KBM-7 (cell line): ENCODE measurements at places on chromosomes 1 and 21.

DNA sequence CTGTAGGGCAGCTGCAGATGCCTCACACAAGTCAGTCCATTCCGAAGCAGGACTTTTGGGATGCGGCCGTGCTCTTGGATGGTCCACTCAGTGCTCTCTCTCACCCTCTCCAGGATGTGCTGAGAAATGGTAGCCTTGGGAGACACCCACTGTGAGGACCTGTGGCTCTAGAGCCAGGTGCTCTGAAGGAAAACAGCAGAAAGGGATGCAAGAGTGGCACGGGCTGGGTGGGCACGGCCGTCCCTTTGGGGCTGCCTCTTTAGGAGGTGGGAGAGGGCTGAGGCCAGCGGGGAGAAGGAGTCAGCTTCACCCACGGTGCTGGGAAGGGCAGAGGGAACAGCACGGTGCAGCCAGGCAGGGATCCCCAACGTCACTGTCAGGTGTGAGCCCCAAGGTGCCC lies 106.1 kb downstream of the RIPK4 start:
- no peak for DNase-seq

GRCh38 chr1:76298399-76298798 lies 223.9 kb downstream of the ST6GALNAC3 start:
- no peak for DNase-seq

DNA sequence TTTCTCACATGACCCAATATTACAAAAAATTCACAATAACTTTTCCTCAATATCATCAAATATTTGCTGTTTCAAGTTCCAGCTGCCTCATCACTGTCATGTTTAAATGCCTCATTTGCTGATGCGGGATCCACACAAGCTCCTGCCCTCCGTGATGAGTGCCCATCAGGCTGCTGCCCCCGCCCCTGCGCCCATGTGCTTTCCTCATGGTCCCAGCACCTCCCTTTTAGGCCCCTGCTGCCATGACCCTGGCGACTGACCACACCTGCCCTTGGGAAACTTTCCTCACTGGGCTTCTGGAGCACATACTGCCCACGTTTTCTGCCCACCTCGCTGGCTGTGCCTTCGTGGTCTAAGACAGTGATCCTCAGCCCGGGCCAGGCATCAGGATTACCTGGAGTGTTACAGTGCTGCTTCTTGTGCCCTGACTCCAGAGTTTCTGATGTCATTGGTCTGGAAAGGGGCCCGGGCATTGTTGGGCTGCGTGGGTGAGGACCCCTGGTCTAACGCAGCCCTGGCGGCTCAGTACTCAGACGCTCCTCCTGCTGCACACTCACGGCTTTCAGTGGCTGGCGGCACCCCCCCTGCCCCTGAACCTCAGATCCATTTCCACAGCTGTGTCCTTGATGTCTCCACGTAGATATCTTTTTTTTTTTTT lies 20.5 kb downstream of the PLEKHM2 start:
- no peak for DNase-seq

DNA sequence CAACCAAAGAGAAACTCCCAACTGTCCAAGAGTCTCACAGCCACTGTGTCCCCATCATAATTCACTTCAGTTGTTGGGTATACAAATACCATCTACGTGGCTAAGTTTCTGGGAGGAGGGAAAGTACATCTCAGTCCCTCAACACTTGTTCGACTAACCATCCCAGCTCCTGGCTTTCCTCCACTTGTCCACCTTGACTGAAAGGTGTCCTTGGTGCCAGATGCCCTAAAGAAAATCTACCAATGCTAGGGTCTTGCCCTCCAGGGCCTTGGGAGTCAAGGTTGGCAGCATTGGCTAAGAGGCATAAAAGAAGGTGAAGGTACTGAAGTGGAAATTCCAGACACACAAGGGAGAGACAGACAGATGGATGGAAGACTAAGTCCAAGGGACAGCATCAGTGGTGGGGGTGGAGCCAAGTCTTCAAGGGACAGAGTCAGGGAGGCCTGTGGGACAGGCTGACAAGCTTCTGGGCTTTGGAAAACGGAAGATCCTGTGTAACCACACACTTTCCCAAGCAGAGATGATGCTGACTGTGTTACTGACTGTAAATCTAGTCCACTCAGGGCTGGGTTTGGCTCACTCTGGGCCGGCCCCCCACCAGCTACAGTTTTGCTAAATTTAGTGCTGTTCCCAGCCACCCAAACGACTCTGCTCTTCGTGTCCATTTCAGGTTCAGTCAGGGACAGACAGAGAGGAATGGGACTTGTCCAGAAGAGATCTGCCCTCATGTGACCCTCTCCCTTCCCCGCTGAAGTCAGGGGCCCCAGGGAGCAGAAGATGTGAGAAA lies 60.1 kb downstream of the CD34 start:
- DNase-seq, result no peak

DNA sequence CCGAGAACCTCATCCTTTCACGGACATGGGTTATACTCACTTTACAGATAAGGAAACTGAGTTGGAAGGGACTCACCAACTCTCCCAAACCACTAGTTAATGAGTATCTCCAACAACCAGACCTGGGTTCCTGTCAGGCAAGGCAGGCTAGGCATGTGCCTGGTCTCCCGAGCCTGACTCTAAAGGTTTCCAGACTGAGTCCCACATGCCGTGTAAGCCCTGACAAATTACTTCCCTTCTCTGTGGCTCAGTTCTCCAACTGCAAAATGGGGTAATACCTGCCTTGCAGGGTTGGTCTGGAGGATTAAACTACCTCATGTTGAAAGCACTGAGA lies 34.3 kb downstream of the SSBP3 start:
- no peak for DNase-seq

- DNase-seq, result no peak
These were observed 70.5 kb upstream of the SH3GLB1 start for GRCh38 chr1:86633921-86634320.

DNA sequence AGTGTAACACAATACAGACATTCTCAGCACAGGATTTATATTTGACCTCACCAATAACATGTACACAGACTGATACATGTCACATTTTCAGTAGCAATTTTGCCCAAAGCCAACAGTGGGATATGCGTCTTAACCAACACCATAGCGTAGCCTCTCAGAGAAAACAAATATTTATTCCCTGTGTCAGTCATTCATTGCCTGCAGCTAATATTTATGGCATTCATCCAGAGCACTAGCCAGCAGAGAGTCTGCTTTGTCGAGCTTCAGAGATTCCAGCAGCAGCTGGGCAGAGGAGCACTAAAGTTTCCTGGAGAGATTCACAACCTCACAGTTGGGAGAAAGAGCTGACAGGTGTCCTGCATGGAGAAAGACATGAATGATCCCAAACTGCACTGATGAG lies 400.7 kb upstream of the DAB1 start:
- no peak for DNase-seq

DNA sequence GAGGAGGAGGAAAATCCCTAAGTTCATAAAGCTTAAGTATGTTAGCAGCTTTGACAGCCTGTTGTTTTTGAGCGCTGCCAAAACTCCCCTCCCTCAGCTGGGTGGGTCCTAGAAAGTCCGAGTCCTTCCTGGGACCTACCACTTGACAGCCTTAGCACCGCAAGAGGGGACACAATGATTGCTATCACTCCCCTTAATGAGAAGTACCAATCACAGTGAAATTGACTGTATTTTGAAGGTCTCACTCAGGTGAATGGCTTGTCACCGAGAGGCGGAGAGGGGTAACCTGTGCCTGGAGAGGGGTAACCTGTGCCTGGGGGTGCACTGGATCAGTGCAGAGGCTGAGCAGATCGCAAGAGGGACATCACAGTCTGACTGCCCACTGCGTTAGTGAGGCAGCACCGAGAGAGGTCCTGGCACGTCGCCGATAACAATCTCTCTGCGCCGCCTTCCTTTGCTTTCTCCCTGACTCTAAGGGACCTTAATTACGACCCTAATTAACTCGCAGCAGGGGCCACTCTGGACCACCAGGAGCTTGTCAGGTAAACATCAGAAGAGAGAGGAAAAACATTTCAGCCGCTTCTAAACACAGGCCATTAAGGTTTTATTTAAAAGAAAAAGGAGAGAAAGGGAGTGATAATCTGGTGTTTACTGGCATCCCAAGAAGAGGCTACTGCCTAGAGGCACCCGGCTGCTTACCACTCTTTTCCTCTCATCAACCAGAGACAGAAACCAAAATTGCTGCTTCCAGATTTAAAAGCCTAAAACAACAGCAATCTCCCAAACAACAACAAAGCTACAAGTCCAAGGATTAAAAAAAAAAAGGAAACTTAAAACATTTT lies 25.7 kb upstream of the KCNK1 start:
- no peak for DNase-seq

DNA sequence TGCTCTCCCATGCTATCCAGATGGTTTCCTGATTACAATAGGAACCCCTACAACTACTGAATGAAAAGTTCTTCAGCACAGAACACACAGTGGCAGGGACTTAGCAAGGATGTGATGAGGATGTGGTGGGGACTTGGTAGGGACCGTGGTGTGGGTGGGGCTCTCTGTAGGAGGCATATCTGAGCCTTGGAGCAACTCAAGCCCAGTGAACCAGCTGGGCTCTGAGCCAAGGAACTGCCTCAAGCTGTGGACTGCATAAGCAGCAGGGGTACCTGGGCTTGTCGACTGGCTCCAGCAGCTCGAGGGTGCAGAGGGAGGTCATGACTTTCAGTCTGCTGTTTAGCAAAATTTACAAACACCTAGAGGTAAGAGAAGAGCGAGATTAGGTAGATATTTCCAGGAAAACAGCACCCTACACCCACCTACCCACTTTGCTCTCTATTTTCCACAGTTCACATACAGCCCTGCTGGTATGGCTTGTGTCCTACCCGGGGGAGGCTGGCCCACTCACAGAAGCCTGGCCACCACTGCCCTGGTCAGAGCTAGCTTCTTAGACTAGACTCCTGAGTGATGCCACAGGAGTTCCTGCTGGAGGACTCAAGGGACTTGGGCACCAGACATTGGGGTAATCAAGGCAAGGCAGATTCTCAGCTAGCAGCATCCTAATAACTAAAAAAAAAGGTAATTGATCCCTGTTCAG lies 86.8 kb upstream of the GCLM start:
- DNase-seq, result no peak

DNA sequence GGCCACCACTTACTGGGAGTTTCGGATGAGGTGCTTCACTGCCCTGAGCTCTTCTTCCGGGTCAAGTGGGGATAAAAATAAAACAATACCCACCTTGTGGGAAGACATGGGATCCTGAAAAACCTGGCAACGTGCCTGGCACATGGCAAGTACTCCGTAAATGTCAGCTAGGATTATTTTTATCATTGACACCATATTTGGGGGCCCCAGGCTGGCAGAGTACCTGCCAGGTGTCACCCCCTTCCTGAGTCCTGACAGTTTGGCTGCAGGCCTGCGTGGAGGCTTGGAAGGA lies 9.2 kb upstream of the EPHA2 start:
- no peak for DNase-seq

GRCh38 chr1:159851407-159851806 lies 11.1 kb downstream of the VSIG8 start:
- DNase-seq, result no peak

DNA sequence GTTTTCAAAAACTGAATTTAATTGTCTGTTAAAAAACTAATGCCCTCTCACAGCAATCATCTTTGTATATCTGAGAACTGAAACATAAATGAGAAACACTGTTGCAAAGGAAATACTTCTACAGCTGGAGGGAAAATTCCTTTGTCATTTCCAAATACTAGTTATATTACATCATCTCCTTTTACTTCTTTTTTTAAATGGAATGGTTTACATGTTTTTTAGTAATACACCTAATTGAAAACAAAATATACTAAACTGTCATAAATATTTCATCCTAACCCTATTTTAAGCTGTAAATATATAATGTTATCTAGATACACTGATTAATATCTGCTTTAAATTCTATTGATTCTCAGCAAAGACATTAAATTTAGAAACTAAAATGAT lies 19.1 kb downstream of the CDC42BPA start:
- no peak for DNase-seq

DNA sequence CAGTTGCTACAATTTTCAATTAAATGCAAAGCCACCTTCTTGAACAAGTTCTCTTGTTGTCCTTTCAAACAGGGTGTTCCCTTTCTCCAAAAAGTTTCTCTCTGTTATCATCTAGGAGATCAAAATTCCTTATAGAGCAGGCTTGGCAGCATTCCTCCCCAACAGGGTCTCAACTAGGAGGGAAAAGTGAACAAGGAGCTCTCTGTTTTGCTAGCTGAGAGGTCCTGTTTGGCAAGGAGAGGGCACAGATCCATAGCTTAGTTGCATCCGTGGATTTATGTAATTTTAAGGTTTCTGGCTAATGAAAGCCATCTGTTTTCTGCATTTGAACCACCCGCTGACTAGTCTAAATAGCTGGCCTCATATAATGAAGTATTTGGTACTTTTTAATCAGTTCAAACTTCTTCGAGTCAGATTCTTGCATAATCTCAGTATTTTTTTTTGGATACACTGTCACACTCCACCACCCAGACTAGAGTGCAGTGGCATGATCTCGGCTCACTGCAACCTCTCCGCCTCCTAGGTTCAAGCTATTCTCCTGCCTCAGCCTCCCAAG lies 54.0 kb downstream of the APP start:
- no peak for DNase-seq

DNA sequence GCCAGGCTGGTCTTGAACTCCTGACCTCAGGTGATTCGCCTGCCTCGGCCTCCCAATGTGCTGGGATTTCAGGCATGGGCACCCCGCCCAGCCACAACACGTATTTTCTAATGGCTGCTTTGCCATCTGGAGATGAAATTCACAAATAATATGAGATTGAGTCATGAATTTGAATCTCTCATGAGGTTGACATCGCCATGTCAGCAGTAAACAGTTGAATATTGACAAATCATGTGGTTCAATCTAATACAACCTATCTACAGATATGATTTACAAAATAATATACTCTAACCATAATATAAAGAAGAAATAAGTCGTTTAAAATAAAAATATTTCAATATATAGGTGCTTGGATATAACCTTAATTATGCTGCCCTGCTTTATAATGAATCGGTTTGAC lies 42.1 kb downstream of the MYOM3 start:
- DNase-seq, result no peak

GRCh38 chr1:1433804-1434130 lies 1.7 kb upstream of the VWA1 start:
- peak; percentile 39 for DNase-seq

- no peak for DNase-seq
These were observed 6.3 kb downstream of the SLAMF1 start for GRCh38 chr1:160640359-160641123.

DNA sequence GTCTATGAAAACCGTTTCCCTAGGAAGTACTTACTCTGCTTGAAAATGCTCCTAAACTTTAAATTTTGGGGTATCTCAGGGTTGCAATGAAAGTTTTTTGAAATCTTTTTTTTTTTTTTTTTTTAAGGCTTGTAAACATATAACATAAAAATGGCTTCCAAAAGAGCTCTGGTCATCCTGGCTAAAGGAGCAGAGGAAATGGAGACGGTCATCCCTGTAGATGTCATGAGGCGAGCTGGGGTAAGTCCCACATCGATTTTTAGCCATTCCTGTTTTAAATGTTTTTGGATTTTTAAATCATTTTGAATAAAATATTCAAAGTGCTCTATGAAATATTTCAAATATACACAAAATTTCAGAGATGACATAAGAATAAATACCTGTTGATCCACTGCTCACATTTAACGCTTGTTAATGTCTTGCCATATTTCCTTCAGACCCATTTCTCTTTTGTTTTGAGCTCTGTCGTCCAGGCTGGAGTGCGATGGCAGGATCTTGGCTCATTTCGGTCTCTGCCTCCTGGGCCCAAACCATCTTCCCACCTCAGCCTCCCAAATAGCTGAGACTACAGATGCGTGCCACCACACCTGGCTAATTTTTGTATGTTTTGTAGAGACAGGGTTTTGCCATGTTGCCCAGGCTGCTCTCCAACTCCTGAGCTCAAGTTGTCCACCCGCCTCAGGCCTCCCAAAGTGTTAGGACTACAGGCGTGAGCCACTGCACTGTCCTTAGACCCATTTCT lies 1.3 kb downstream of the PARK7 start:
- DNase-seq, result no peak

- peak; percentile 59 for DNase-seq
These were observed 39.3 kb upstream of the EYA3 start for GRCh38 chr1:28127617-28128257.
